Choroid plexus epithelial cell (primary cell): ENCODE measurements at places on chromosomes 11 and 22.

GRCh38 chr11:33211580-33211979, 45.6 kb upstream of the HIPK3 start:
- DNase-seq: no peak

- no peak for DNase-seq
Observed at GRCh38 chr22:20607157-20607907, 99.9 kb downstream of the MED15 start.

- peak; percentile 38 for DNase-seq
Observed at GRCh38 chr11:63917692-63918506, 935 bp upstream of the RCOR2 start.

DNA sequence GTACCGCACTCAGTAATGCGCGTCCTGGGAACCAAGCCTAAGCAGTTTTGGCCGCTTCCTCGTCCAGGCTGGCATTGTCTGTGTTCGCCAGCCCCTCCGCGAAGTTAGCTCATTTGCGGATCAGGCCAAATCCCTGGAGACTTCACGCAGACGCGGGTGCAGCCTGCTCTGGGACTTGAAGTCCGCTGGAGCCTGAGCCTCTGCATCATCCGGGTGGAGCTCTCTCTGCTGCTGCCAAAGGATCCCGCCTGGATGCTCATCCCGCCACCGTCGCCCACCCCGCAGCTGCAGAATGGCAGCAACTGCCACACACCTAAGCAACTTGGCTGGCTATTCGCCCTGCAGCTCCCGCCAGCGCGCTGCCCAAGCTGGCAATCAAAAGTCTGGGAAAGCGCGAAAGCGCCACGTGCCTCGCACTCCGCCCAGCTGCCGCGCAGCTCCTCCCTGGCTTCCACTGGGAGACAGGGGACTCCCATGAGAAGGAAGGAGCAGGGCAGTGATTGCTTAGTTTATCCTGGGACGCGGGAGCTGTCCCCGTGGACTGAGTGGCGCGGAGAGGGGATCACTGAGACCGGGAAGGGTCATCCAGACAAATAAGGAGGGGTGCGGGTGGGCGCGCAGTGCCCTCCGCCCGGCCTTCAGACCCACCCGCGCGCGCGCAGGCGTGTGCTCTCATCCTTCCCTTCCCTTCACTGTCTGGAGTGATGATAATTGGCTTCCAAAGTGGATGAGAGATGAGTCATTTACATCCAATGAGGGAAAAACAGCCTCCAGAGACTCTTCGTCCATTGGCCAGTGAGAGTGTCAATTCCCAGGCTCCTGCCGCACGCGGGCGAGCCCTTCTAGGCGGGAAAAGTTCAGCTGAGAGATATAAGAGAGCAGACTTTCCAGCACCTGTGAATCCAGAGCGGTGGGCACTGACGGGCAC, 23.2 kb upstream of the GLYATL1B start:
- no peak for DNase-seq

DNA sequence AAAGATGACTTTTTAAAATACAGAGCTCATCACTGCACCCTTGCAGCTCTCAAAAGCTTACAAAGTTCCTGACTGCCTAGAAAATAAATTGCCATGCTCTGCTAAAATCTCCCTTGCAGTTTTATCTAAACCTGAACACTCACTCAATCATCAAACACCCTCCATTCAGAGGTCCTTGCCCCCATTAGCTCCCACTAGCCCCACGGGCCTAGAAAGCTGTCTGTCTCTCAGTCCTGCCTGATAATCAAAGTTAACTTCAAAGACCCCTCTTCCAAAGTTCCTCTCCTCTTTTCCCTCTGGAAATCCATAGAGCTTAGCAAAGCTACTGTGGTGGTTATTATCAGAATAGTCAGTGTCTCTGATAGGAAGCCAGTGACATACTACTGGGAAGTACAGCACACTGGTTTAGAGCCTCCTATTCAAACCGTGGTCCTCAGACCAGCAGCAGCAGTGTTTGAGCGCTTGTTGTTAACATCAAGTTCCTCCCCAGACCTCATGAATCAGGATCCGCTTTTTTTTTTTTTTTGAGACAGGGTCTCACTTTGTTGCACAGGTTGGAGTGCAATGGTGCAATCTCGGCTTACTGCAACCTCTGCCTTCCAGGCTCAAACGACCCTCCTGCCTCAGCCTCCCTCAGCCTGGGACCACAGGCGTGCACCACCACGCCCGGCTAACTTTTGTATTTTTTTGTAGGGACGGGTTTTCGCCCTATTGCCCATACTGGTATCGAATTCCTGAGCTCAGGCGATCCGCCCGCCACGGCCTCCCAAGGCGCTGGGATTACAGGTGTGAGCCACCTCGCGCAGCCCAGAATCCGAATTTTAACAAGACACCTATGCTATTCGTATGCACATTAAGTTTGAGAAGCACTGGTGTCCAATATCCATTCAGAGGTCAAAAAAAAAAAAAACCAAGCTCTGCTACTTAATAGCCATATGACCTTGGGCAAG, 1.2 kb downstream of the NDUFC2 start:
- no peak for DNase-seq

GRCh38 chr11:19963697-19964387, 196.4 kb downstream of the DBX1 start:
- peak; percentile 32 for DNase-seq
